ENCODE measurements at places on chromosomes 6 and 20.

DNA sequence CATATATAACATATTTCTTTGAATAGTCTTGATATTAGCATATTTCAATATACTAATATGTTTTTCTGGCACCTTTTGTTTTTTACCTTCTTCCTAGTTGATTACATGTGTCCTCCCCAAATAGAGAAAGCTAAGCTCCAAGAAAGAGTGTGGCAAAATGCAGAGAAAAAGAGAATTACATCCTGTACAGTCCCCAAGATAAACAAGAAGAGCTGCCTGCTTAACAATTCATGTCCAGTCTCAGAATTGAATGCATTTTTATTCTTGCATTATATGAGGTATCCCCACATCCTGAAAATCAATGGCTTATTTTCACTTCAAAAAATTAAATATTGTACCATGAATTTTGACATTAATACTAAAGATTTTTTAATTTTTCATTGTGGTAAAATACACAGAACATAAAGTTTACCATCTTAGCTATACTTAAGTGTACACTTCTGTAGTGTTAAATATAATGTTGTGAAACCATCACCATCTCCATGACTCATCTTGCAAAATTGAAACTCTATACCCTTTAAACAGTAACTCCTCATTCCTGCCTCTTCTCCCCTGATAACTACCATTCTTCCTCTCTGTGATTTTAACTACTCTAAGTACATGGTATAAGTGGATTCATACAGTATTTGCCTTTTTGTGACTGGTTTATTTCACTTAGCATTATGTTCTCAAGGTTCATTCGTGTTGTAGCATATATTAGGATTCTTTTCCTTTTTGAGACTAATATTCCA lies 490.3 kb downstream of the COL12A1 start:
- no peak for DNase-seq

DNA sequence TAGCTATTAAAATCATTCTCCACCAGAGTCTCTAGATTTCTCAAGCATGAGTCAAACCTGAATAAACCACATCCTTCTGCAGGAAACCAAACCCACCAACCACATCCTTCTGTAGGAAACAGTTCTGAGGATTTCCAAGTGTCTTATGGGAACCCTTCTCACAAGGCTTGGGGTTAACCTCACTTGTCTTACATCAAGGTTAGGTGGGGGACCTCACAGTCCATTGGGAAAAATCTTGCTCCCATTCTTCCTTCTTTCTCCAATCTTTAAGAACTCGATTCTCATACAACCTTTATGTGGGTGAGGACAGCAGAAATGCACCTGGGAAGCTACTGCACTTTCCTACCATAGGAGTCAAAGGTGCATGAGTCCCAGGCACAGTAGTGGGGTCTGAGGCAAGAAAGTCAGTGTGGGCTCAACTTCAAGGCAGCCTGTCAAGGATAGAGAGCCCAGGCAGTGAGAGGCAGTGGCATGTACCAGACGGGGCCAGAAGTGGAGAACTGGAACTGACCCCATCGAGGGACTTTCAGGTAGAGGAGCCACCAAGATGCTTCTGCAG lies 114.5 kb downstream of the SLC22A3 start:
- DNase-seq: no peak

GRCh38 chr6:33947916-33948594 lies 144.3 kb upstream of the MLN start:
- DNase-seq: no peak

GRCh38 chr6:147287869-147288271 lies 83.7 kb downstream of the STXBP5 start:
- no peak for DNase-seq

DNA sequence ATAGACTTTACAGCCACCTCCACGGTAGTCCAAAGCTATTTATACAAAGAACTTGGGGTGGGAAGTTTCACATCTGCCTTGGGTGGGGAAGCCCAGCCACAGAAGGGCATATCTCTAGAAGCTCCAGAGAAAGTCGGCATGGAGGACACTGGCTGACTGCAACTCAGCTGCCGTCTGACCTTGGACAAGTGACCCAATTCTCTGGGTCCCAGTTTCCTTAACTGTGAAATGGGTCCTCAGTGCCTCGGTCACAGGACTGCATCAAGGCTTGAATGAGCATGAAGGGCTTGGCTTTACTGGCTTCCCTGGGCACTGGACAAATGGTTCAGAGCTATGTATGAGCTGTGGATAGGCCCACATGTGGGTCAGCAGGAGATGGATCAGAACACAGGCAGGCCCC lies 58.6 kb downstream of the NOL4L start:
- no peak for DNase-seq

DNA sequence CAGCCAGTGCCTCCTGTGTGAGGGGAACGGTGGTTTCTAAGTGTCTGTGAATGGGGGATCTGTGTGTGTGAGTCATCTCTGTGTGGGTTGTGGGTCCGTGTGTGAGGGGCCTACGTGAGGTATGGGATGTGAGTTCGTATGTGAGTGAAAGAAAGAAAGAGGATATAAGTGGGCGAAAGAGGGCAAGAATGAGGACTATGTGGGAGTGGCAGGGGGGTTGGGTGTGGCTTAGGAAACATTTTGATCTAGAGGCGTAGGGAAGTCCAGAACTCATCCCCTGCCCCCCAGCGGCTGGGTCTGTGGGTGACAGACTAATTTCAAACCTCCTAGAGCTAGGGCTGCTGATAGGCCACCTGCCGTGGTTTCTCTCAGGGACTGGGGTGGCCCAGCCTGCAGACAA lies 35.5 kb downstream of the DHX35 start:
- peak; percentile 33 for DNase-seq

GRCh38 chr6:88866856-88867255 lies 96.6 kb downstream of the RNGTT start:
- DNase-seq: no peak

DNA sequence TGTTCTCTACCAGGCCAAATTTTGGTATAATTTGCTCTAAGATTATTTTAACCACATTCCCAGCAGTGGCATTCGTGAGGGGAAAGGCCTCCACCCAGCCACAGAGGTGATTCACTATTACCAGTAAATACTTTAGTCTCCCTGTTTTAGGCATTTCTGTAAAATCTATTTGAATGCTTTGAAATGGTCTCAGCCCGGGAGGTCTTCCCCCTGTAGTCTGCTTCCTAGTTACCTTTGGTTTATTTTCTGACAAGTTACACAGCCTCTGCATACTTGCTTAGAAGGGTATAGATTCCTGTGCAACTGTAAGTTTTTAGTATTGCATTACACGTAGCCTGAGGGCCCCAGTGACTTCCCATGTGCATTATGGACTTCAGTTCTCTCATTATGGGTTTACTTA lies 248.7 kb downstream of the C6orf118 start:
- DNase-seq: no peak

DNA sequence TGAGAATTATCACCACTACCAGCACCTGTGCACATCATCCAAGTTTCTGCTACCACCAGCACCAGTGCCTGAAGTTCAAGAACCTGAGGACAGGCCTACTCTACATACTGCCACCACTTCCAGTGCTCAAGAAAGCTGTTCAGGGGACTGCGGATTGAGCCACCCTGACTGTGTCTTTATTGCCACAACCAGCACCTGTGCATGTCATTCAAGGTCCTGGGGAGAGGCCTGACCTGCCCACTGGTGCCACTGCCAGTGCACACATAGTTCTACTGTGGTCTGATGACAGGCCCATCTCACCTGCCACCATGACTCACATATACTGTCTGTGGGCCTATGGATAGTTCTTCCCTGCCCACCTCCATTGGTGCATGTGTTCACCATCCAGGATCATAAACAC lies 559.4 kb downstream of the COL12A1 start:
- no peak for DNase-seq

DNA sequence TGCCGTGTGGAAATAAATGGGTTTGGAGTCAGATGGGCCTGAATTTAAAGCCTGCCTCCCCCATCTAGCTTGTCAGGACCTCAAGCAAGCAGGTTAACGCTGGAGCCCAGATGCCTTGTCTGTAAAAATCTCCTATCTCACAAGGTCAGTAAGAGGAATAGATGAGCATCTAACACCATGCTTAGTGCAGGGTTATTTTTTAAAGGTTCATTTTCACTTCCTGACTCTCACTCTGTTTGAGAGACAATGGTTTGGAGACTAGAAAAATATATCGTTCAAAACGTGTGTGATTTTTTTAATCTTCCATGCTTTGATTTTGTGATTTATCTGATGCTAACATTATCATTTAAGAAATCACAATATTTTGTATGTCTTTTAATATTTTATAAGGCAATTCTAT lies 114.0 kb upstream of the TAB2 start:
- DNase-seq: no peak

DNA sequence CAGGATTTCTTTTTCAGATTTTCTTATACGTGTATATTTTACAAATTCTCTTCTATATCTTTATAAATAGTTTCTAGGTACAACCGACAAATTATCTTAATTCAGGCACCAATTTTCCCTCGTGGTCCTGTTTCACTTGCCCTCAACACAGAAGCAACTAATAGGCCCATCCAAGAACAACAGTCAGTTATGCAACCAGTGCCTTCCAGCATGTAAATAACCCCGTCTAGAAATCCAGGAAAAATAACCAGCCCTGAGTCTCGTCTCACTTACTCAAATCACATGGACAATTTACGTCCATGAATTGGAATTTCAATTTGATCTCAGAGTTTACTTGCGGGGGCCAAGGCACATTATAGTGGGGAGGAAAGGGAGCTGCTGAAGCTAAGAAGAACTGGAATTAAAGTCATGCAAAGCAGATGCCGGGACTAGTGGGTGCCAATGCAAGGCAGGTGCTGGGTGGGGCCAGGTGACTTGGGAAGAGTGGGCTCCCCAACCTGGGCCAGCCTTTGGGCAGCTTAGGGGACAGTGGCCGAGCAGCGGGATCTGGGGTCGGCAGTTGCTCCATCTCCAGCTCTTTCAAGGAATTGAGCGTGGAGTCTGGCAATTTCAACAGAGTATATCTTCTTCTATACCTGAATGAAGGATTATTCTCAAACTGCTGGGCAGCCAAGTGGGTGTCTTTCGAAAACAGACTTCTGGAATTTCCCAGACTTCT lies 121.7 kb downstream of the EDN3 start:
- no peak for DNase-seq

DNA sequence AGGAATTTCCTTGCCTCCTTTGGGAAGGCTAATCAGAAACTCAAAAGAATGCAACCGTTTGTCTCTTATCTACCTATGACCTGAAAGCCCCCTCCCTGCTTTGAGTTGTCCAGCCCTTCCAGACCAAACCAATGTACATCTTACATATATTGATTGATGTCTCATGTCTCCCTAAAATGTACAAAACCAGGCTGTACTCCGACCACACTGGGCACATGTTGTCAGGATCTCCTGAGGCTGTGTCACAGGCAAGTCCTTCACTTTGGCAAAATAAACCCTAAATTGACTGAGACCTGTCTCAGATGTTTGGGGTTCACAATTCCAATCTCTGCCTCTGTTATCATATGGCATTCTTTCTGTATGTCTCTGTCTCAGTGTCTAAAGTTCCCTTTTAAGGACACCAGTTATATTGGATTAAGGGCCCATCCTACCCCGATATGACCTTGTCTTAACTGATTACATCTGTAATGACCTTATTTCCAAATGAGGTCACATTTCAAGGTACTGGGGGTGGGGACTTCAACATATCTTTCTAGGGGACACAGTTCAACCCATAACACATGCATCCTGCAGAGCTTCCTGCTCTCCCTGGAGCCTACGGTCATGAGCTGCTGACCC lies 513.5 kb upstream of the JARID2 start:
- no peak for DNase-seq
